ENCODE measurements at places on chromosomes 1 and 21. TPM values are rescaled to one million over a fixed set of nuclear protein-coding genes. Genes with fewer than 3 reads are reported as not detected.
A peak's percentile ranks its signal among the peaks of the same experiment; 100 is the strongest.

GRCh38 chr1:38132681-38133080, 86.1 kb upstream of the POU3F1 start:
- DNase-seq = no peak

- no peak for DNase-seq
Measured at GRCh38 chr1:90781534-90781933, 64.4 kb upstream of the BARHL2 start.

- DNase-seq = no peak
Measured at GRCh38 chr1:65355031-65355712, 45.8 kb downstream of the DNAJC6 start.

DNA sequence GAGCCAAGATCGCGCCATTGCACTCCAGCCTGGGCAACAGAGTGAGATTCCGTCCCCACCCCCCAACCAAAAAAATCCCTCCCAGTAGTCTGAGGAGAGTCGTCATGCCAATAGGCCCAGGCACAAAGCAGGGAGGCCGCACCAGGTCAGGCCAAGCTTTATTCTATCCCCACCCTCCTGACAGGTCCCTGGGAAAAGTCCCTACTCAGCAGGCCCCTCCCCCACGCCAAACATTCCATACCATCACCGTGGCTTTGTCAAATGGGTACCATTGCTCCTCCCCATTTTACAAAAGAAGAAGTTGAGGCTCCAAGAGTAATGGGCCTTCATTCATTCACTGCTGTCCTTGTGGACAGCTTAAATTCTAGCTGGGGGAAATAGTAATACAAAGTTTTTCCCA, 5.3 kb downstream of the GPR3 start:
- no peak for DNase-seq

C1QTNF12 gene
- polyA plus RNA-seq = 0.21 TPM

- no peak for DNase-seq
Measured at GRCh38 chr1:101407505-101408211, 170.8 kb downstream of the S1PR1 start.

FAAH gene
- polyA plus RNA-seq = 0.06 TPM

DNA sequence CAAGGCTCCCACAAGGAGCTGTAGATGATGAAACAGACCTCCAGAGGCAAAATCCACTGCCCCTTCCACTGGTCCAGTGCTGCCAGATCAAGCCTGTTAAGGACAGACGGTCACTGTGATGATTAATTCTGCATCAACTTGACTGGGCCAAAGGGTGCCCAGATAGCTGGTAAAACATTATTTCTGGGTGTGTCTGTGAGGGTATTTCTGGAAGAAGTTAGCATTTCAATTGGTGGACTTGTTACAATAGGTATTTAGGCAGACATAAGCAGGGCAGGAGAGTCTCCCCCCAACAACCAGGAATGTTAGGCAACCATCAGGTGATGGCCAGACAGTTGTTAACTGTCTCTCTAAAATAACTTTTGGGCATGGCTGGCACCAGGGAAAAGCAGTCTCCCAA, 40.9 kb upstream of the GALNT2 start:
- no peak for DNase-seq

DNA sequence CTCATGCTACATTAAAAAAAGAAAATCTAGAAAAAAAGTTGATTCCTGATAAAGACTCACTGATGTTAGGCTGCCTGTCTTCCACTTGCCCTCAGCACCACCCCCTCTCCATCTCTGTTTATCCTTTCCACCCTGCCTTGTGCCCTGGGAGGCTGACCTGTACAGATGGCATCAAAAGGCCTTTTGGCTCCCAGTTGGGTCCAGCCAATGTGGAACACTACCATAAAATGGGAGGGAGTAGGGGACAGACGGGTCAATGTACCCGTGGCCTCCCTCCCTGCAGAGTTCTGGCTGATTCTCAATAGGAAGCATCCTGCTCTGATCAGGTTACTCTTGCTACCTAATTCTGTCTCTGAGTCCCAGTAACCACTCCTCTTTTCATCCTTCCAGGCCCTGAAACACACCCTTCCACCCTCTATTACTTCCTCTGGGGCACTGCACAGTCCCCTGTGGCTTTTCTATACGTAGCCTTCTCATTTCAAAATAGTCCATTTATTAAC, 300.0 kb downstream of the HHIPL2 start:
- DNase-seq = no peak

NBPF14 gene
- polyA plus RNA-seq = 29.5 TPM

- DNase-seq = no peak
Measured at GRCh38 chr1:203063287-203063686, 22.5 kb downstream of the MYOG start.

- DNase-seq = no peak
Measured at GRCh38 chr1:198199105-198199504, 42.3 kb downstream of the NEK7 start.

UMODL1 gene
- polyA plus RNA-seq = 0.01 TPM

SLFNL1 gene
- polyA plus RNA-seq = 0.09 TPM

DNA sequence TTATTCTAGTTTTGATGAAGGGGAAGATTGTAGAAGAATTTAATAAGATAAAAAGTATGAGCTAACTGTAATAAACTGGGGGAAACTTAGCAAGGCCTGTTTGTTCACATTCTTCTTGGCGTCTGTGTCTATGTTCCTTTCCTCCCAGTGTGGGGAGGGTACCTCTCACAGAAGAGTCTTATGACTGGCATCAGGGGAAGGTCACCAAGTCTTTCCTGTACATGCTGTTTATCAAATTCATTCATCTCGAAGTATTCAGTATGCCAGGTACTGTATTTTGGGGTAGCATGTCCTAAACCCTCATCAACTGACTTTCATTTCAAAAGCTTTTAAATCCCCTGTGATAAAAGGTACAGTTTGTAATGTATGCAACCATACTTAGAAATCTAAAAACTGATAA, 78.4 kb downstream of the HS2ST1 start:
- no peak for DNase-seq

- no peak for DNase-seq
Measured at GRCh38 chr21:46189959-46190490, 5.8 kb upstream of the SPATC1L start.

DNA sequence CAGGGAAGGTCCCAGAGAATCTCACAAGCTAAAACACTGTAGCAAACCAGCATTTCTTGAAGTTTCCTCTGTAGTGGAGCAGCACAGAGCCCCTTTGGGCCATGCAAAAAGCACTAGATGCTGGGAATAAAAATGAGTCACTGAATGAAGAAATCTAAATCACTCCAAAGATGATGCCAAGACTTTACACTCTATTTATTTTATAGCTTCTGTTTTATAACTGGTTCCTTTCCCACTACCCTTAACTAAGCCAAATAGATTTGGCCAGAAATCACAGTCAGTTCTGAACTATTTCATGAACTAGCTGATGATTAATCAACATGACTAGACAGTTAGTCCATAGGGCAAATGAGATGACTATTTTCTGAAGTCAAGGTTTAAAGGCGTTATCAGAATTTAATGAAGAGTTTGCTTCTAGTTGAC, 89.5 kb downstream of the SCMH1 start:
- DNase-seq = peak; percentile 69

DNA sequence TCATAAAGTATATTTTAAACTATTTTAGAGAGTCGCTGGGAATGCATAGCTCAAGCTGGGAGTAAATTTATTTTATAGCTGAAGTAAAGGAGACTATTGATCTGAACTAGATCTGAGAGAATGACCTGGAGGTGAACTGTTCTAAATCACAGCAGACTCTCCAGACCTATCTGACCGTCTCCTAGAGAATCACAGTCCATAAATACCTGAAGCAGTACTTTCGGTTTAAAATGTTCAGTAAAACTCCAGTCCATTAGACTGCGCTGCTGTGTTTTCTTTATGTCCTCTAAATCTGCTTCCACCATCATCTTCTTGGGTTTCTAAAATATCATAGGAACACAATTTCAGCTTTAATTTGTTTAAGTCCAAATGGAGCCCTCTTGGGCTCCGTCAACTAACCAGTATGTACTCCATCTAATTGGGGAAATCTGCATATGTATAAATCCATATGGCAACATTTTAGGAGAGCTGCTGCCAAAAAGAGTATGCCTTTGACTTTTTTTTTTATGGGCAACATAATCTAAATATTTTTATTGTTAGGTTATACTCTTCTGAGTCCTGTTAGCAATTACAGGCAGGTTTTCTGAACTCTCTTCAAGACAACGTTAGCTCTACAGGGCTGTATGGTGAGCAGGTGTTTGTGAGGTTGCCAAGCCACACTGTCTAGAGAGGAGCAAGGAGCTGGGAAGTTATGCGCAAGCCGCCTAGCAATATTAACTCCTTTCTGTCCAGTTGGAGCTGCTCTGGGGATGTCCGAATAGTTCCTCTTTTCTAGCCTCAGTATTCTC, 111.2 kb downstream of the SPAG17 start:
- no peak for DNase-seq

- no peak for DNase-seq
Measured at GRCh38 chr21:30268608-30269197, 14.0 kb downstream of the KRTAP24-1 start.

DNA sequence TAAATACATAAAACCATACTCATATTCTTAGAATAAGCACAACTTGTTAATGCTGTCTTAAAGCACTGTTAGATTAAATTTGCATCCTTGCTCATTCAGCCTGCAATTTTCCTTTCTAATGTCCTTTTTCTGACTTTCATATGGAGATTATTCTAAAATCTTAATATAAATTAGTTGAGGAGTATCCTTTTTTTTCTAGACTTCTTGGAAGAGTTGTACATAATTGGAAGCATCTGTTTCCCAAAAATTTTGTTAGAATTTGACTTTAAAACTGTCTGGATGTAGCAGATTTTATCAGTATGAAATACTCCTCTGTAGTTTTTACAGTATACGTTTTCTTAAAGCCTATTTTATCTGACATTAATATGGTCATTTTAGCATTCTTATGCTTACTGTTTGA, 9.7 kb downstream of the KIFAP3 start:
- no peak for DNase-seq

GRCh38 chr1:213244664-213245091, 193.6 kb downstream of the RPS6KC1 start:
- DNase-seq = peak; percentile 27

DNA sequence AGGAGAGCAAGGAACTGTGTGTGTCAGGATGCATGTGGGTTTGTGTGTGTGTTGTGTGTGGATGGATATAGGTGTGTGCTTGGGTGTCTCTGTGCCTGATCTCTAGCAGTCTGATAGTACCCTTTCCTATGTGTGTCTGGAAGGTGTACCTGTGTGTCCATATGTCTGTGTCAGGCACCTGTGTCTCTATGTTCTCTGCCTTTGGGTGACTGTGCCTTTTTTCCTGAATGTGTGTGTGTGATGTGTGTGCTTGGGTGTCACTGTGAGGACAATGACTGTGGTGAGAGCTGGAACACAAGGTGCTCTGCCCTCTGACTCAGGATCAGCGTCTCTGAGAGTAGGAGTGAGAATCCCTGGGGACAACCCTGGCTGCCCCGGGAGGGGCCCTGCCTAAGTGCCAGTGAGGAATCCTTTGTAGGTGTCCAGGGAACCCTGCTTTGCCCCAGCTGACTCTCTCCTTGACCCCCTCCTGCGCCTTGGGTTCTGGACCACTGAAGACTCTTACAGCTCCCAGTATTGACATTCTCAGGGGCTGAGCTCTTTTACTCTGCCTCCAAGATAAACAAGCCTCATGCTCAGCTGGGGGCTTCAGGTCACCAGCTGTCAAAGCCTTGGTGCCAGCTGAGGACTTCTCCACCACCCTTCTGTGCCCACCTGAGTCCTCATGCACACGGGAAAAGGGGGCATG, 735 bp upstream of the EFNA3 start:
- DNase-seq = no peak

SEMA6C gene
- polyA plus RNA-seq = 1.3 TPM

DNA sequence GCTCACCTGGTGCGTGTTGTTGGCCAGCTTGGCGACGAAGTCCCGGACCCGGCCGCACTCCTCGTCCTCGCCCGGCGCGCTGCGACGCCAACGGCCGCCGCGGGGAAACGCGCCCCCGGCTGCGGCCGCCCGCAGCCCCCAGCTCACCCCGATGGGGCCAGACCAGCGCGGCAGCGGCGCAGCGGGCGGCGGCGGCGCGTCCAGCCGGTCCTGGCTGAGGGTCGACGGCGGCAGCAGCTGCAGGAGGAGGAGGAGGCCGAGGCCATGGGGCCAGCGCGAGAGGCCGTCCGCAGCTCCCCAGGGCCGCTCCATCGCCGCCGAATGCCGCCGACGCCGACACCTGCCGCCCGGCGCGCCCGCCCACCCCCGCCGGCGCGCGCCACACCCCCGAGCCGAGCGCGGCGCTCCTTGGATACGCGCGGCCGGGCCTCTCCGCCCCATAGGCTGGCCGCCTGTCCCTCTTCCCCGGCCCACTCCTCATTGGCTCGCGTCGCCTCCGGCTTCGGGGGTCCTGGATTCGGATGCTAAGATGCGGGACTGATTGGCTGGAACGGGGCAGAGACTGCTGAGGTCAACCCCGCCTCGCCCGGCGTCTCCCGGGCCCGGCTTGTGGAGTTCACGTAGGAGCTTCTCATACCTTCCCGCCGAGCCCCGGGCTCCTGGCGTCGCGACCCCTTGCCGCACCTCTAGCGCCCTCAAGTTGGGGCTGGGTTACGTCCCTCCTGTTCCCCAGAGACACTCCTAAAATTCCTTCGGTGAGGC, at the start of gene SORT1:
SORT1 (minus strand) TSS at position 338 of the 762 bp plus-strand sequence; CDS start at position 312, 26 bp downstream.
- peak; percentile 78 for DNase-seq

SRGAP2 gene
- polyA plus RNA-seq = 20.3 TPM

DNA sequence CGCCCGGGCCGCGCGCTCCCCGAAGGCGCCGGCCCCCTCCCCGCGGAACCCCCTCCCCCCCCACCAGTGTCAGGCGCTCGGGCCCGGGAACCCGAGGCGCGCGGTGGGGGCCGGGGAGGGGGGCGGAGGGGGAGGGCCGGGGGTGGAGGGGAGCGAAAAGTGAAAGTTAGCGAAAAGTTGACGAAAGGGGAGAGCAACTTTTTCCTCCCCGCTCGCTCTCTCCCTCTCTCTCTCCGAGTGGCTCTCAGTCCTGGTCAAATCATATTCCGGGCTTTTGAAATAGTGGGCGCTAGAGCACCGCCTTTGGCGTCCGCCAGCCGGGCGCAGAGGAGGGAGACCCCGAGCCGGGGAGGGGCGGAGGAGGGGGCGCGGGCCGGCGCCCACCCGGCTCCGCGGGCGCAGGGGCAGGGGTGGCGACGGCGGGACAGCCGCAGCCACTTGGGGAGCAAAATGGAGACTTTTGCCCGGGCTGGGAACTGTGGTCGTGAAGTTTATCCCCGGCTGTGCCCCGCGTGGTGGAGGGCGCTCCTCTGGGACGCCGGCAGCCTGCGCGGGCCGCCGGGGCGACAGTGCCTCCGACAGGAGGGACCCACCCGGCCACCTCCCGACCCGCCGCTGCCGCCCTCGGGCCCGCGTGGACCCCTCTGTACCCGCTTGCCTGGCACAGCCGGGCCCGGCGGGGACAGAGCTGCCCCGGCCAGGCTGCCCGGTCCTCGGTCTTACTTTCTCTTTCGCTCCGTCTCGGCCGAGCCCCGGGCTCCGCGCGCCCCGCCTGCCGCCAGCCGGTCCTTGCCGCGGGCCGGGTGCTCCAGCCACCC, 697 bp downstream of the PRDM16 start:
- no peak for DNase-seq

- no peak for DNase-seq
Measured at GRCh38 chr1:197307551-197307950, 39.5 kb downstream of the CRB1 start.

DNA sequence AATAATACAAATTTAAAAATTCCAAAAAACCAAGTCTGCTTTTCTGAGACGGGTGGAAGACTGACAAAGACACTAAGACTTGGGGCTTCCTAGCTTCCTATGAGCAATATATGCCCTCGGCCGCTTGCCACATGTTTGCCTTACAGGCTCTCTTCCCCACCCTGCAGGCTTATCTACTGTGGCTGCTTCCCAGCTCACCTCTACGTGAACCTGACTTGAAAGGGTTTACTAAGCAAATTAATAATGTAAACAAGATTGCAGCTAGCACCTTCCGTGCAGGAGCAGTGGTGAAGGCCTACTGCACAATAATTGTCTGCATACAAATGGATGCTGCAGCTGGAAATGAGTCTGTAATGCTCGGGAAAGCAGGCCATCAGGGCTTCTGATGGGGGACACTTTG, 152.9 kb upstream of the DAB1 start:
- DNase-seq = no peak
